ENCODE measurements at places on chromosomes 13 and 19.

DNA sequence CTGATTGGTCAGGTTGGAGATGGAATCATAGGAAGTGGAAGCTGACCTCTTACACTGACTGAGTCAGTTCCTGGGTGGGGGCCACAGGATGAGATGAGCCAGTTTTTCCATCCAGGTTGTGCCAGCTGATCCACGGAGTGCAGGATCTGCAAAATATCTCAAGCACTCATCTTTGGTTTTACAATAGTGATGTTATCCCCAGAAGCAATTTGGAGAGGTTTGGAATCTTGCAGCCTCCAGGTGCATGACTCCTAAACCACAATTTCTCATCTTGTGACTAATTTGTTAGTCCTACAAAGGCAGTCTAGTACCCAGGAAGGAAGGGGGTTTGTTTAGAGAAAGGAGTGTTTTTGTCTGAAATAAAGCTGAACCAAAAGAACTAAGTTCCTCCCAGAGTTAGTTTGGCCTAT lies 212.8 kb downstream of the SLITRK6 start:
- H3K27me3 ChIP-seq = no peaks in the 10 kb centered on the region
- H3K36me3 ChIP-seq = no peaks in the 10 kb centered on the region
- no peak for DNase-seq
- H3K4me1 ChIP-seq = no peaks in the 10 kb centered on the region

- DNase-seq = no peak
- peaks cover 21% of the 10 kb centered on the region for H3K4me1 ChIP-seq
- no peaks in the 10 kb centered on the region for H3K27me3 ChIP-seq
- H3K4me3 ChIP-seq = no peak overlapping the region
These were observed 63.1 kb upstream of the FRY start for GRCh38 chr13:31968473-31968872.

- H3K27me3 ChIP-seq = no peaks in the 10 kb centered on the region
- DNase-seq = no peak
- no peaks in the 10 kb centered on the region for H3K36me3 ChIP-seq
These were observed 35.6 kb upstream of the ZNF599 start for GRCh38 chr19:34808566-34808965.

DNA sequence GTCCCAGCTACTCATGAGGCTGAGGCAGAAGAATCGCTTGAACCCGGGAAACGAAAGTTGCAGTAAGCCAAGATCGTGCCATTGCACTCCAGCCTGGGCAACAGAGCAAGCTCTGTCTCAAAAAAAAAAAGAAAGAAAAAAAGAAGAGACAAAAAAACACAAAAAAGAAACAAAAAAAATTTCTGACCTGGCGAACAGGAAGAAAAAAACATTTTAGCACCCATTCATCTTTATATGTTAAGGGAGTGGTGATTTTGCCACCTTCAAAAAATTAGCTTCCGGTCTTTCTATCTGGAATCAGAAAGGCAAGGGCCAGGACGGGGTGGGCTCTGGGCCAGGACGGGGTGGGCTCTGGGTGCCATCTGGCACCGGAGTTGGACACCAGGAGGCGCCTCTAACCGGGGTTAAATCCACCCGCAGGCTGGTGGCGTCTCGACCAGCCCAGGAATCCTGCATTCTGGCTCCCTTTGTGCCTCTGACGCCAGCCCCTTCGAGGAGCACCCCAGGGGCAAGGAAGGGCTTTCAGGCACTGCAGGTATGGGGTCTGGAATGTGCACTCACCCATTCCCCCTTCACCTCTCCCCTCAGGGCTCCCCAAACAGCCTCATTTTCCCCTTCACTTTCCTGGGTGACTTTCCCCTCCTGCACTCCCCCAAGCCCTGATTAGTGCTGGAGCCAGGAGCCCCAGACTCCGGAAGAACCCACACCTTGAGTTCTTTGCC lies 10.4 kb upstream of the ZSWIM4 start:
- H3K27ac ChIP-seq = no peak overlapping the region
- no peaks in the 10 kb centered on the region for H3K36me3 ChIP-seq
- no peaks in the 10 kb centered on the region for H3K27me3 ChIP-seq

- no peaks in the 10 kb centered on the region for H3K36me3 ChIP-seq
- no peak overlapping the region for H3K4me3 ChIP-seq
- H3K4me1 ChIP-seq = no peaks in the 10 kb centered on the region
- no peaks in the 10 kb centered on the region for H3K27me3 ChIP-seq
These were observed 37.0 kb upstream of the FARP1 start for GRCh38 chr13:98105929-98106336.

GRCh38 chr19:50461066-50461875 lies 15.0 kb upstream of the EMC10 start:
- DNase-seq = peak; percentile 66
- no peaks in the 10 kb centered on the region for H3K36me3 ChIP-seq
- no peak overlapping the region for H3K27ac ChIP-seq
- H3K27me3 ChIP-seq = no peaks in the 10 kb centered on the region
- H3K4me3 ChIP-seq = no peak overlapping the region
- no peaks in the 10 kb centered on the region for H3K4me1 ChIP-seq

GRCh38 chr13:31102905-31103304 lies 58.8 kb downstream of the HSPH1 start:
- H3K4me3 ChIP-seq = no peak overlapping the region
- H3K36me3 ChIP-seq = no peaks in the 10 kb centered on the region
- H3K4me1 ChIP-seq = no peaks in the 10 kb centered on the region
- peaks cover 4% of the 10 kb centered on the region for H3K27me3 ChIP-seq

DNA sequence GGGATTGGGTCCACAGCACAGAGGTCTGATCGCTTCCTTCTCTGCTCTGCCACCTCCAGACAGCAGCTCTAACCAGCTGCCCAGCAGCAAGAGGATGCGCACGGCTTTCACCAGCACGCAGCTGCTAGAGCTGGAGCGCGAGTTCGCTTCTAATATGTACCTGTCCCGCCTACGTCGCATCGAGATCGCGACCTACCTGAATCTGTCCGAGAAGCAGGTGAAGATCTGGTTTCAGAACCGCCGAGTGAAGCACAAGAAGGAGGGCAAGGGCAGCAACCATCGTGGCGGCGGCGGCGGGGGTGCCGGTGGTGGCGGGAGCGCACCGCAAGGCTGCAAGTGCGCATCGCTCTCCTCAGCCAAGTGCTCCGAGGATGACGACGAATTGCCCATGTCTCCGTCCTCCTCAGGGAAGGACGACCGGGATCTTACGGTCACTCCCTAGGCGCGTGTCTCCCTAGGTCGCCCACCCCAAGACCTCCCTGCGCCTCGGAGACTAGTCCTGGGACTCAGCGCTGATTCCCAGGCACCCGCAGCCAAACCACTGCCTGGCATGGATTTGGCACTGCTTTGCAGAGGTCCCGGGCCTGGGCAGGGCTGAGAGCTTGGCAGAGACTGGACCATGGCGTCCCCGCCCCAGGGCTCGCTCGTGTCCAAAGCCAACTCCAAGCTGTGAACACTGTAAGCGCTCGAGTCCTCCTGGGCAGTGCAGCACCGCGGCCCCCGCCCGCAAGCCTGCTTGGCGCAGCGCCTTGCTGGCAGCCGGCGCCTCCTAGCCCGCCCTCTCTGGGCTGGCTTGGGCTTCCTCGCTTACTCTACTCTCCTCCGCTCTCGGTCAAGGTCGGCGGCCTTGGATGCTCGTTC lies 1.5 kb downstream of the GSX1 start:
- peaks cover 3% of the 10 kb centered on the region for H3K4me1 ChIP-seq
- no peak overlapping the region for H3K4me3 ChIP-seq
- peaks cover 42% of the 10 kb centered on the region for H3K27me3 ChIP-seq
- H3K36me3 ChIP-seq = no peaks in the 10 kb centered on the region
- H3K27ac ChIP-seq = no peak overlapping the region
- DNase-seq = no peak

- no peak overlapping the region for H3K27ac ChIP-seq
- H3K4me1 ChIP-seq = no peaks in the 10 kb centered on the region
- DNase-seq = no peak
These were observed 463.4 kb downstream of the DIAPH3 start for GRCh38 chr13:59700281-59700680.

DNA sequence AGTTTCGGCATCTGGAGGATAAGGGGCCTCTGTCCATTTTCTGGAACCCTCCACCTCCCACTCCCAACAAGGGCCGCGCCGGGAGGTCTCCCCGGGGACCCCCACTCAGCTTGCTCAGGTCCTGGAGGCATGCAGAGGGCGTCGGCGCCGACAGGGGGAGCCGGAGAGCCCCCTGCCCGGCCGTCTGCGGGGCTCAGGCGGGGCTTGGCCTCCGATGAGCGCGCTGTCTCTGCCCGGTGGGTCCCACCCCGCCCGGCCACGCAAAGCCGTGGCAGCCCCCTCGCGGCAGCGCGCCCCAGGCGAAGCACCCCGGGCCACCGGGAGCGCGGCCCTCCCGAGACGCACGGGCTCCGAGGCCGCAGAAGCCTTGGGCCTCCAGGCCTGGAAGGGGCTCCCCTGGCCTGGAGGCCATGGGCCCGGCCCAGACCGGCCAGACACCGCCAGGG lies 149.7 kb upstream of the ZNF536 start:
- no peaks in the 10 kb centered on the region for H3K36me3 ChIP-seq
- peak; percentile 47 for DNase-seq
- no peak overlapping the region for H3K27ac ChIP-seq
- H3K4me3 ChIP-seq = no peak overlapping the region

- H3K4me1 ChIP-seq = peaks cover 2% of the 10 kb centered on the region
- H3K27me3 ChIP-seq = no peaks in the 10 kb centered on the region
- no peaks in the 10 kb centered on the region for H3K36me3 ChIP-seq
- DNase-seq = no peak
- no peak overlapping the region for H3K4me3 ChIP-seq
These were observed 175.2 kb downstream of the PAN3 start for GRCh38 chr13:28313579-28313978.

- DNase-seq = no peak
- H3K27me3 ChIP-seq = no peaks in the 10 kb centered on the region
- H3K4me1 ChIP-seq = no peaks in the 10 kb centered on the region
- no peak overlapping the region for H3K4me3 ChIP-seq
- H3K27ac ChIP-seq = no peak overlapping the region
- peaks cover 4% of the 10 kb centered on the region for H3K36me3 ChIP-seq
These were observed 21.7 kb downstream of the IFT88 start for GRCh38 chr13:20588529-20589110.

GRCh38 chr19:23415561-23416191 lies 20.4 kb upstream of the ZNF91 start:
- DNase-seq = peak; percentile 80
- no peaks in the 10 kb centered on the region for H3K36me3 ChIP-seq
- no peak overlapping the region for H3K27ac ChIP-seq
- H3K4me1 ChIP-seq = peaks cover 8% of the 10 kb centered on the region

DNA sequence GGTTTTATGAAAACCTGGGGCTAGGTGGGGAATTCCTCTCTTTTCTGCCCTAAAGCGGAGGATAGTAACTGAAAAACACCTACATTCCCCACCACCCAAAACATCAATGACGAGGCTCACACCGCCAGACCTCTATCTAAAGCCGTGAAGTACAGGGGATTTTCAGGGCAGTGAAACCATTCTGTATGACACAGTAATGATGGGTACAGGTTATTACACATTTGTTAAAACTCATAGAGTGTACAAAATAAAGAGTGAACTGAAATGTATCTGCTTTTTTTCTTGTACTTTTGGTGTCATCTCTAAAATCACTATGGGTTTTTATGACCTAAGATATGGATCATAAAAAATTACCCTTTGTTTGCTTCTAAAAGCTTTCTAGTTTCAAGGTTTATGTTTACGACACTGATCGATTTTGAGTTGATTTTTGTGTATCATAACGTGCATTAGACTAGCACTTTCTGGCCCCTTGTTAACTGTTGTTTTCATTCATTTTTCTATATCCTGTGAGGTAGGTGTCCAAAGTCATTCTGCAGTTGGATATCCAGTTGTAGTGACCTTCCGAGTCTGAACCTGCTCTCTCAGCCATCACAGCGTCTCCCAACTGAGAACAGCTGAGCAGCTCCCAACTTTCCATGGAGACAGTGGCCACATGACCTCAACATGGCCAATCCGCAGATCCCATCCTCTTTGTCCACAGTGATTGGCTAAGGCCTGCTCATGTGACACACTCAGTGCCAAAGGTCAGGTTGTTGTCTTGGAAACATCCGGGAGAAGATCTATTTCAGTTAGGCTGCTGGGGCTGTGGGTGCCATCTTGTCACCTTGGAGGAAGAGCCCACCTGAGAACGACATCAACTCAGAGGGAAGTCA lies 10.3 kb downstream of the MBD3L2B start:
- DNase-seq = no peak
- no peak overlapping the region for H3K4me3 ChIP-seq
- H3K27me3 ChIP-seq = no peaks in the 10 kb centered on the region
- no peaks in the 10 kb centered on the region for H3K36me3 ChIP-seq

- DNase-seq = no peak
- no peaks in the 10 kb centered on the region for H3K4me1 ChIP-seq
- no peak overlapping the region for H3K4me3 ChIP-seq
- no peaks in the 10 kb centered on the region for H3K36me3 ChIP-seq
- no peak overlapping the region for H3K27ac ChIP-seq
These were observed 234.1 kb downstream of the TUBA3C start for GRCh38 chr13:18947376-18947977.

DNA sequence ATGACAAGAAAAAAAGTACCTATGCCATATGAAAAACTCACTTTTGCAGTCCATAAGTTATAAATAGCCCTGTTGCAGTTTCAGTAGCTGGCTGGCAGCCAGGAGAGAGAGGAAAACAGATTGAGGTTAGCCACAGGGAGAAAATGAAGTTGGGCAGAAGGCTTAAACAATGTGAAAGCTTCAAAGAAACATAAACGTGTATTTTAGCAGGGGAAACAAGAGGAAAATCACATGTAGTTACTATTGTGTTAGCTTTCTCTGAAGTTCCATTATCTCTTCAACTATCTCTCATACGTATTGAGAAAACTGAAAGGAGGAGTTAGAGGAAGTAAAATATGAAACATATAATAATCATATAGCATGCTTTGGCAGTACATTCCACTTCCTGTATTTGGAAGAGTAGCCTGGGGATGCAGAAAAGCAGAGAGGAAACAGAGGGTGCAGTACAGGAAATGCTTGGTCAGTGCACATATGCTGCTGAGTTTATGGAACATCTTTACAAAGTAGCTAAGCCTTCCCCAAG lies 1551.1 kb downstream of the EFNB2 start:
- no peak overlapping the region for H3K27ac ChIP-seq
- no peaks in the 10 kb centered on the region for H3K36me3 ChIP-seq
- H3K27me3 ChIP-seq = no peaks in the 10 kb centered on the region

DNA sequence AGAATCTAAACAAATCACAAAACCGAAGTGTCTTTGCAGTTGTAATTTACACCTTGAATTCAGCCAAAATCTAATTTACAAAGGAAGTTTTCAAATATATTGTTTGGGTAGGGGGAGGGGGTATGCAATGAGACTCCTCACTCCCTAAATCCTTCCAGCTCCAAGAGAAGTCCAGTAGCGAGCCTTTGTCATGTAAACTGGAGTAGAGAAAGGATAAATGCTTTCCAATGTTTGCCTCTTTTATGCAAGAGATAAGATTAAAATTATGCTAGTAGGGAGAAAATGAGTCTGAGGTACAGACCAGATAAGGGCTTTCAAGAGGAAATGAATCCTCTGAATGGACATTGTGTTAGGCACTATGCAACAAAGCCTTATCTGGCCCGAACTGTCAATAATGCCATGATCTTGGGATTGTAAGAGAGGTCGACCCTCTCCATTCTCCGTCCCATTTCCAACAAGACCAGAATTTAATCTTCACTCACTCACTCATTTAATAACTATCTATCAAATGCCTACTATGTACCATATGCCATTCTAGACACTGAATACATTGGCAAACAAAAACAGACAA lies 199.2 kb downstream of the LACC1 start:
- no peaks in the 10 kb centered on the region for H3K27me3 ChIP-seq
- H3K4me3 ChIP-seq = no peak overlapping the region
- no peak for DNase-seq
- no peak overlapping the region for H3K27ac ChIP-seq
- H3K4me1 ChIP-seq = no peaks in the 10 kb centered on the region
- no peaks in the 10 kb centered on the region for H3K36me3 ChIP-seq

- H3K27me3 ChIP-seq = no peaks in the 10 kb centered on the region
- no peak for DNase-seq
- no peak overlapping the region for H3K4me3 ChIP-seq
- no peaks in the 10 kb centered on the region for H3K4me1 ChIP-seq
These were observed 393.7 kb downstream of the FOXO1 start for GRCh38 chr13:40272776-40273139.

Data from lung (tissue), 17 donors.